ENCODE measurements at places on chromosomes 3 and 15.

DNA sequence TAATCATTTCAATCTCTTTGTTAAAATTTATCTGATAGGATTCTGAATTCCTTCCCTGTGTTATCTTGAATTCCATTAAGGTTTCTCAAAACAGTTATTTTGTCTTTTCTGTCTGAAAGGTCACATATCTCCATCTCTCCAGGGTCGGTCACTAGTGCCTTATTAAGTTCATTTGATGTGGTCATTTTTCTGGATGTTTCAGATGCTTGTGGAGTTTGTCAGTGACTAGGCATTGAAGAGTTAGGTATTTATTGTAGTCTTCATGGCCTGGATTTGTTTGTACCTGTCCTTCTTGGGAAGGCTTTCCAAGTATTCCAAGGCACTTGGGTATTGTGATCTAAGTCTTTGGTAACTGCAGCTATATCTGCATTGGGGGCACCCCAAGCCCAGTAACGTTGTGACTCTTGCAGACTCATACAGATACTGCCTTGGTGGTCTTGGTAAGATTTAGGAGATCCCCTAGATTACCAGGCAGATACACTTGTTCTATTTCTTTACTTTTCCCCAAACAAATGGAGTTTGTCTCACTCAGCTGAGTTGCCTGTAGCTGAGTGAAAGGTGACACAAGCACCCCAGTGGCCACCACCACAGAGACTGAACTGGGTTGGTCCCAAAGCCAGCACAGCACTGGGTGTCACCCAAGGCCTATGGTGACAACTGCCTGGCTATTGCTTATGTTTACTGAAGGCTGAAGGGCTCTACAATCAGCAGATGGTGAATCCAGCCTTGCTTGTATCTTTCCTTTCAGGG, 18.9 kb upstream of the SLC27A2 start:
- DNase-seq = no peak

- peak; percentile 52 for DNase-seq
Measured at GRCh38 chr3:133169331-133170068, 131.3 kb downstream of the TMEM108 start.

GRCh38 chr15:90160781-90161727, 40.1 kb upstream of the SEMA4B start:
- peak; percentile 87 for DNase-seq

DNA sequence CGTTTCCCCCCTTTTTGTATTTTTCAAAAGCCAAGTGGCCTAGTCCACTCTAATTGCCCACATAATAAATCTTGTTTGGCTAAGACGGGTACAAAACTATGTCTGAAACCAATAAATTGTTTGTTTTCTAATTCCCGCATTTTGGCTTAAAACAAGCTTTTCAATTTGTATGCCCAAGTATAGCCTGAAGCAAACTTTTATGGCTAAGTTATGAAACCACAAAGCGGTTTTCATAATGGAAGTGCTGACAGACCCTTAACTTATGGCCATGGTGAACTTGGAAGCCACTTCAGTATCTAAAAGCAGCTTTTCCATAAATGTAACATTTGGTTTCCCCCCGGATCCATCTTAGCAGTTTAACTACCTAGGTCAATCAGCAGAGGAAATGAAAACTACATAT, 29.9 kb upstream of the POLR2M start:
- DNase-seq = no peak

- DNase-seq = no peak
Measured at GRCh38 chr15:33722005-33722672, 246.2 kb upstream of the CHRM5 start.

DNA sequence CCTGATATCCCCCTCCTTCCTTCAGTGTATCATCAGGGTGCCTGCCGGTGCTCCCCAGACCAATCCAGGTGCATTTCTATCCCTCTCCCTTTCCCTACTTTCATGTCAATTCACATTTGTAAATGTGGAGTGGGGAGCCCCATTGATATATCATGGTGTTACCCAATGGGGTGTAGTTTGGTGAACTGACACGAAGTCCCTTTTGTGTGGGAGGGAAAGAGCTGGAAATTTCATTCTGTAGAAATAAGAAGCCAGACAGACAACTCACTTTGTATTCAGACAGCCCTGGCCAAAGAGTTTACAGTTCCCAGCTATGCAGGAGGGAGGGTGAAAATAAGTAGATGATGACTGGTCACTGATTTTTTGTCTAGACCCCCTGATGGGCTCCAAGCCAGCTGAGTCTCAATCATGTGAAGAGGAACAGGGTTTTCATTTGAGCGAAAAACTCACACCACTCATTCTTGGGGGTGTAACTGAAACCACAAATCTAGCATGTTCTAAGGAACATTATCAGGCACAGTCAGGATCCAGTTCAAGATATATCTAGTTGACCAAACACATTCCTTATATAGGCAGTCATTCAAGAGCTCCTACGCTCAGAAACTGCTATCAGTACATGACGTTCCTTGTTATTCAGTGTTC, 58.9 kb downstream of the LMCD1 start:
- no peak for DNase-seq

GRCh38 chr3:149501524-149501923, 27.0 kb downstream of the TM4SF4 start:
- no peak for DNase-seq

GRCh38 chr3:113844622-113845222, 6.1 kb downstream of the GRAMD1C start:
- peak; percentile 53 for DNase-seq

GRCh38 chr15:101561584-101561906, 72.0 kb upstream of the PCSK6 start:
- no peak for DNase-seq

- no peak for DNase-seq
Measured at GRCh38 chr3:112096176-112096575, 10.0 kb downstream of the C3orf52 start.

DNA sequence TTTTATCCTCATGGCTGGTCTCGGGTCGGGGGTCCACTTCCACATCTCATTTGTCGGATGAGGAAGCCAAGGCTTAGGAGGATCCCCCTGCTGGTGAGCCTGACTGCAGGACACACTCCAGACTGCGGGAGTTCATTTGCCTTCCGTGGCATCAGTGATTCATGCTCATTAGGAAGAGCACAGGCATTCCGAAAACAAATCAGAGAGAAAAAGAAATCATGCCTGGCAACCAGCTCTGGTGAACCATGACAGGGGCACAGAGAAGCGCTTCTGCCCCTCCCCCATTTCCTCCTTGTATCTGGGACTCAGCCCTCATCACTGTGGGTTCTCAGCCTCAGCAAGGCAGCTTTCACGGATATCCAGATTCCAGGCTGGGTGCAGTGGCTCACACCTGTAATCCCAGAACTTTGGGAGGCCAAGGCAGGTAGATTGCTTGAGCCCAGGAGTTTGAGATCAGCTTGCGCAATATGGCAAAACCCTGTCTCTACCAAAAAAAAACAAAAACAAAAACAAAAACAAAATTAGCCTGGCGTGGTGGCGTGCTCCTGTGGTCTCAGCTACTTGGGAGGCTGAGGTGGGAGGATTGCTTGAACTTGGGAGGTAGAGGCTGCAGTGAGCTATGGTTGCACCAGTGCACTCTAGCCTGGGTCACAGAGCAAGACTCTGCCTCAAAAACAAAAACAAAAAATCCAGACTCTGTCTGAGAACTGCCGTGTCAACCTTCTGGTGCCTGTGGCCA, 28.4 kb downstream of the IRAK2 start:
- no peak for DNase-seq

GRCh38 chr3:81465510-81466200, 295.8 kb downstream of the GBE1 start:
- no peak for DNase-seq

DNA sequence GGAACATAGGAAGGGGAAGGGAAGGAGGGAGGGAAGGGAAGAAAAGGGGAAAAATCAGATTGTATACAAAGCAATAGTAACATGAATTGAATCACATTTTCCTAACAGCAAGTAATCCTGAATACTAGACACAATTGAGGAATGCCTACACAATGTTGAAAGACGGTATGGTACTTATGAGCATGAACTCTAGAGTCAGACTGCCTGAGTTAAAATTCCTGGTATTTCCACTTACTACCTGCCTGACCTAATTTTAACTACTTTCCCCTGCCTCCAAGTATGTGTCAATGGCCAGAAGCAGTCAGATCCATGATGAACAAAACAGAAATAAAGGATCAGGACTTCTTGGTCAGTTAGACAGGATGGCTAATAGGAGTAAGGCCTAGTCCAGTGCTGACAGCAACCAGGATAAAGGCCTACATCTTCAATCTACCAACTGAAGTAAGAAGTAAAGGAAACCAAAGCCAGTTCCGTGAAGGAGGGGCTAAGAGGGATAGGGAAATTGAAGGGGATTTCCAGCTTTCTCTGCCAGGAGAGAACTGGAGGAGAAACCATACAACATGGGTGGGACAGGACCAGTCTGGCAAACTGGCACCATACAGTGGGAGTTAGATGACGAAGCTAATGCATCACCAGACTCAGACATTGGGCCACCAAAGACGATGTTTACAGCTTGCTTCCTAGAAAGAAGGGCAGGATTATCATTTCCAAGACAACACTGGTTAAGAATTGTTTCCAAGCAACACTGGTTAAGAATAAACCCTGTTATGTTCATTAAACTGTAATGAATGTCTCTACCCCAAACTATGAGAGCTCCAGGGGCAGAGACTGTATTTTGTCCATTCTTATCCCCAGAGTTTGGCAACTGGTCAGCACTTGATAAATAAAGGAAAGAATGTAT, 151.6 kb upstream of the UBE2E2 start:
- no peak for DNase-seq

- peak; percentile 67 for DNase-seq
Measured at GRCh38 chr3:177777699-177778098, 580.4 kb upstream of the TBL1XR1 start.

Data from COR-L47 (cell line).